Ureter (tissue), 1 donor: ENCODE measurements at places on chromosomes 16 and 17. TPM values are rescaled to one million over a fixed set of nuclear protein-coding genes. Genes with fewer than 3 reads are reported as not detected.

The SGCA gene
- total RNA-seq, result 16.9 TPM

DNA sequence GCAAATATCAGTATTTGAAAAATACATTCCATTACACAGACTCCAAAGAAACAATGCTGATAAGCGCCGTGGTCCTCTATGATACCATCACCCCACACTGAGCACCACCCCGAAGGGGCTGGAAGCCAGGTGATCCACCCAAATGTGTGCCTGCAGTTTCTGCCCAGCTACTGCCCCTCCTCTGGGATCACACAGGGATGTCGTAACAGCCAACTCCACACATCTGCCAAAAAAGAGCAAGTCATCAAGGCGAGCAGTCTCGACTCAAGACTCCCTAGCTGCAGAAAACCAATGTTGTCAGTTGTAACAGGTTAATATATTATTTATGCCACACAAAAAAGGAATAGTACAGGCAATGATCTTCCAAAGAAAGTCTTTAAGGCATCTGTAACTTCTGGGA lies 21.0 kb downstream of the CYB5D2 start:
- no peak for DNase-seq

- no peak for DNase-seq
Measured at GRCh38 chr16:53989597-53989996, 285.6 kb downstream of the FTO start.

DNA sequence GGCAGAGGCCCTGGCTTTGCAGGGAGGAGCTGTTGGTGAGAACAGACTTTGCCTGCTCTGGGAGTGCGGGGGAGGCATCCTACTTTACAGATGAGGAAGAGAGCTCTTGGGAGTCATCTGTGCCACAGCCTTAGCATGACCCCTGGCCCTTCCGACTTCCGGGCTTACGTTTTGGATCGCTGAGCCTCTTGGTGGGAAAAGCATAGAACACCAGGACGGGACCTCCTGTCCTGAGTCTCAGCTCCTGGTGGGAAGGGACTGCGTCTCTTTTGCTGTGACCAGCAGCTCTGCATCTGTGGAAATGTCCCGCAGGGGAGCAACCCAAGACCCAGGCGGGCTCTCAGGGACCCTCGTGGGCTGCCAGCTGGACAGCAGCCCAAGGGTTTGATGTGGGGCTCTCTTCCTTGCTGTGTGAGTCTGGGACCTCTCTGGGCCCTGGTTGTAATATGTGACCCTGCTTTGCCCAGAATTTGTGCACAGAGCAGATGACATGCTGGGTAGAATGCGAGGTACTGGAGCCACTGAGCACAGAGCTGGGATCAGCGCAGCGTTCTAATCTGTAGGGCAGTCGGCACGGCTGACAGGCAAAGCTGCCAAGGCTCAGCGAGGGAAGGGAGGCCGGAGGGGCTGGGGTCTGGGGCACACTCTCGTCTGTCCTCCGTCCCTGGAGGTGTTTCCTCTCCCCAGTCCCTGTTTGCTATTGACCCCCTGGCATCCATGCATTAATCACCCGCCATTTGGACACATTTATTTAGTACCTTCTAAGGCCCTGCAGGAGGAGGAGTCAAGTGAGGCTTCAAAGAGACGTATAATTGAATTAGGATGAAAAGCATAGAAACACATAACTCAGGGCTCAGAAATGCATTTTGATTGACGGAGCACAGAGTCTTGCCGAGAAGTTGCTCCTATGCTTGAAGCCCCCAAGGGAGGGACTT lies 64.0 kb downstream of the NT5M start:
- DNase-seq, result no peak

GRCh38 chr16:67174706-67175231 lies 4.4 kb downstream of the NOL3 start:
- no peak for DNase-seq

GRCh38 chr16:74901606-74902005 lies 83.3 kb downstream of the WDR59 start:
- DNase-seq, result no peak

DNA sequence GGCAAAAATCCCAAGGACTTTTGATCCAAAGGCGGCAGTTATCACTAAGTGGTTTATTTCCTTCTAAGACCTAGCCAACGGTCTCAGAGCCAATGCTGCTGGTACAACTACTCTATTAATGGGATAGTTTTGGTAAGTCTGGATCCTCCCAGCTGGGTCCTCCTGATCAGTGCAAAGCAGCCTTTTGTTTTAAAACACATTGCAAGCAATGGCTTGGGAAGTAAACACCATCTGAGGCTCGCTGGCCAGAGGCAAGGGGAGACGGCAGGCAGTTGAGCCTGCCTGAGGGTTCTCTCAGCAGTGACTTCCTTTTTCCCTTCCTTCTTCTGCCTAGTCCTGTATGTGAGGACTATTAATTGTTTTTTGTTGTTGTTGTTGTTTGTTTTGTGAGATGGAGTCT lies 1.6 kb upstream of the SLC5A10 start:
- no peak for DNase-seq

DNA sequence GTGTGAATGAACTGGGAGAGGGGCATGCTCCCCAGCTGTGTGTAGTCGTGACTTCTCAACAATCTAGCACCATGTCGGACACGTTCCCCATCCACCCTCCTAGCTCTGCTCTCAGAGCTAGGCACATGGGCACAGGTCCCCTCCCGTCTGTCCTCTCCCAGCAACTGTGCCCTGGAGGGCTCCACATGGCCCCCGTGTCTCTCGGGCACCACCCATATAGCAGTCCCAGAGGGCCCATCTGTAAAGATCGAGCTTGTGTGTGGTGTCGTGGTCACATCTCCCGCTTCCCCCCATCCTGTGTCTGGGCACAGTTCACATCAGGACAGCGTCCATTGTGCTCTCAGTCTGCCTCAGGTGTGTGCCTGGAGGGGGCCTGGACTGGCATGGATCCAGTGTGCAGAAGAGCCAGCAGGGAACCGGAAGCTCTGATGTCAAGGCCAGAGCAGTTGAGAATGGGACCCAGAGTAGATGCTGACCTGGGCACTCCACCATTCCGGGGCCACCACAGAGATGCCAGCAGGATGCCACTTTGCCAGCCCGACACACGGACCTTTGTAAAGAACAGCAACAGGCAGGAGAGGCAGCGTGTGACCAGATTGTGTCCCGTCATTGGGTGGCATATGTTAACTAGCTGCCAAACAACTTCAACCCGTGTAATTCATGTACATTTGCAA lies 55.7 kb downstream of the MARF1 start:
- no peak for DNase-seq

DNA sequence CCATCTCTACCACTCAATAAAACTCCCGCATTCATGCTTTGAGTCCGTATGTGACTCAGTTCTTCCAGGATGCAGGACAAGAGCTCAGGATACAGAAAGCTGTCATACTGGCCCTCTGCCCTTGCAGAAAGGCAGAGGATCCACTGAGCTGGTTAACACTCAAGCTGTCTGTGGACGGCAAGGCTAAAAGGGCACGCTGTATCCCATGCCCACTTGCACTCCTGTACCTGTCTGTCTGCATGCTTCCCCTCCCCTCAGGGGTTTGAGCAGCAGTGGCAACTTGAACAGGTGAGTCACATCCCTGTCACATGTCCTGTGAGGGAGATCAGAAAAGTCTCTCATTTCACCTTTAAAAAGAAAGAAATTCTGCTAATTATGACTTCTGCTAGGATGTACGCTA lies 293.8 kb downstream of the HS3ST3B1 start:
- no peak for DNase-seq
